ENCODE measurements at places on chromosomes 7 and 10.

DNA sequence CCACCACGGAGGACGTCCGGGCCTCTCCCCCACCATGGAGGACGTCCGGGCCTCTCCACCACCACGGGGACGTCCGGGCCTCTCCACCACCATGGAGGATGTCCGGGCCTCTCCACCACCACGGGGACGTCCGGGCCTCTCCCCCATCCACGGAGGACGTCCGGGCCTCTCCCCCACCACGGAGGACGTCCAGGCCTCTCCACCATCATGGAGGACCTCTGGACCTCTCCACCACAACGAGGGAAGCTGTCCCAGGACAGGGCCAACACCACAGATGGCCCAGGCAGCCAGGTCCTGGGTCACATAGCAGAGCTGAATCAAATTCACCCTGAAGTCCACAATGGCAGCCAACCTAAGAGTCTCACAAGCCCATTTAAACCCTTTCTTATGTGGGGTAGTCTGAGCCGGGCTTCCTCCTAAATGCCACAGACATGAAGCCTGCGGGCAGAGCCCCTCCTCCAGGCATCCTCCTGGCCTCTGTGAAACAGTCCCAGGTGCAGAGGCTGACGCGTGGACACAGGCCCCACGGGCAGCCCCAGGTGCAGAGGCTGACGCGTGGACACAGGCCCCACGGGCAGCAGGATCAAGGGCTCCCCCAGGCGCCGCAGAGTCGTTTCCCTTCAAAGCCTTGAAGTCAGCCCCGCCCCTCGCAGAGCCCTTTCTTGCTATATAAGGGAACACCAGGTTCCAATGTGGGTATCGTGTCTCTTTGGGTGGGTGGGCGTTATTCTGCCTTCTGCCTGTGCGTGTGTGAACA, 47.0 kb downstream of the FOXL3 start:
- no peak for DNase-seq

DNA sequence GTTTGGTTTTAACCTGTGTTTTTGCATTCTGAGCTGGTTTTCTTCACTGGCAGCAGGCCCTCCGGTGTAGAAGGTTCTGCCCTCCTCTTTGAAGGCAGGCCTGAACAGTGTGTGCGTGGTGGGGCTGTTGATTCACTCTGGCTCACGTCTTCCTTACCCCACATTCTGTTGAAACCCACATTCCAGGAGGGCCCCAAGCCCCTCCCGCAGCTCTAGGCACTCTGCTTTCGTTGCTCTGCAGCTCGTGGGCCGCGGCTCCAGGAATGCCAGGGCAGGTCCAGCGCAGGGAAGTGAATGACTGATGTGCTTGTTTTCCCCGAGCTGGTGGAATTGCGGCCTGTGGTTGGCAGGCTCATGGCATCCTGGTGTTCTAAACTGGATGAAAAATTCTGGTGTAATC, 49.0 kb downstream of the HTRA1 start:
- DNase-seq = no peak

DNA sequence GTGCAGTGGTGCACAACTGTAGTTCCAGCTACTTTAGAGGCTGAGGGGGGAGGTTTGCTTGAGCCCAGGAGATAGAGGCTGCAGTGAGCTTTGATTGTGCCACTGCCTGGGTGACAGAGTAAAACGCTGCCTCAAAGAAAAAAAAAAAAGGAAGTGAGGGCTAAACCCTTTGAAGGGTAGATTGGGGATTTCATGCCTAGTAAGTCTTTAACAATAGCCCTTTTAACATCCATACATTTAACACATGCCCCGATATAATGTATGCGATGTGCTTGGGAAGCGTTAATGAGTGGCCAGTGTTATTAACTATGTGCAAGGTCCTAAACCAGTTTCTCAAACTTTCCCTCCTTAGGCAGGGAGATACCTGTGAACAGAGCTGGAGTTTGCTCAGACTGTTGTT, 229.2 kb upstream of the HPS1 start:
- DNase-seq = no peak

DNA sequence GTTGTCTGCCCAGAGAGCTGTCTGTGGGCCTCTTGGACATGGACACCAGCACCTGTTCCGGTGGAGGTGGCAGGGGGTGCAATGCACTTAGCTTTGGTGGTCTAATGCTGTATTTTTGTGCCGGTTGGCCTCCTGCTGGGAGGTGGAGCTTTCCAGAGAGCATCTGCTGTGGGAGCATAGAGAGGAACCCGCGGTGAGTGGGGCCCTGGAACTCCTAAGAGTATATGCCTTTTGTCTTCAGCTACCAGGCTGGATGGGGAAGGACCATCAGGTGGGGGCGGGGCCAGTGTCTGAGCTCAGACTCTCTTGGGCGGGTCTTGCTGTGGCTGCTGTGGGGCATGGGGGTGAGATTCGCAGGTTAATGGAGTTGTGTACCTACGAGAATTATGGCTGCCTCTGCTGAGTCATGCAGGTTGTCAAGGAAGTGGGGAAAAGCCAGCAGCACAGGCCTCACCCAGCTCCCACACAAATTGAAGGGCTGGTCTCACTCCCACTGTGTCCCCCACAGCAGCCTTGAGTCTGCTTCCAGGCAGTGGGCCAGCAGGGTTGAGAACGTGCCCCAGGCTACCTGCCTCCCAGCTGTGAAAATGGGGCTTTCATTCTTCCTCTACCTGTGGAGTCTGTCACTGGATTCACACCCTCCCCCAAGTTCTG, 29.0 kb downstream of the JAKMIP3 start:
- DNase-seq = no peak

- no peak for DNase-seq
These were observed 180.2 kb upstream of the FZD8 start for GRCh38 chr10:35822316-35822715.

GRCh38 chr10:62959553-62959952, 143.4 kb upstream of the EGR2 start:
- DNase-seq = no peak

GRCh38 chr10:31656851-31657433, 271.7 kb downstream of the ARHGAP12 start:
- no peak for DNase-seq

DNA sequence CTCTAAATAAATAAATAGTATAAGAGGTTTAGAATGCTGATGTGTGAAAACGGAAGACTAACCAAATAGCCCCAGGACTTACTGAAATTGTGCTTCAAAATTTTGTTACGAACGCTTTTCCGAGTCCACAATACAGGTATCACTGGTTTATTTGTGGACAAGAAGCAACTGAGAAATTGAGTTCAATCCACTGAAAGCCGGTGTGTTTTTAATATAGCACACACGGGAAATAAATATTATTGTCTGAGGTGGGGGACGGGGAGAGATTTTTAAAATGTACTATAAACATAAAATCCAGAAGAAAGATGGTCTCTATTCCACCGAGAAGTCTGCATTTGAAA, 598 bp downstream of the SLC16A12 start:
- DNase-seq = no peak
